ENCODE measurements at places on chromosomes 3 and 15.

GRCh38 chr3:134148534-134148933, 102.1 kb downstream of the RYK start:
- DNase-seq = no peak

DNA sequence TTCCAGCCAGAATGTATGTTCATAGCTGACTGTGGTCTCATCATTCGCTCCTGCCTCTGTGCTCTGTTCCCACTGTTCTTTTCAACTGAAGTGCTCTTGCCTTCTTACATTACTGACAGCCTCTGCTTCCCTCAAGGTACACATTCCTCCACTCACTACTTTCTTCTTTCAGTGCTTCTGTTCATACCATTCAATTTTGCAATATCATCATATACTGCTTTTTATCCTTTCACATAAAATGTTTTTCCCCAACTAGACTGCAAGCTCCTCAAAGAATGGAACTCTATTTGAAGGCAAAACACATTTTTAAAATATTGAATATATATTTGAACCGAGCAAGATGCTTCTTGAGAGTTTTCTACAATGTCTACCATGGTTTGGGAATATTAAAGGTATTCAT, 291.1 kb downstream of the CTNNB1 start:
- no peak for DNase-seq

GRCh38 chr15:27088584-27089232, 117.7 kb downstream of the GABRG3 start:
- DNase-seq = no peak

DNA sequence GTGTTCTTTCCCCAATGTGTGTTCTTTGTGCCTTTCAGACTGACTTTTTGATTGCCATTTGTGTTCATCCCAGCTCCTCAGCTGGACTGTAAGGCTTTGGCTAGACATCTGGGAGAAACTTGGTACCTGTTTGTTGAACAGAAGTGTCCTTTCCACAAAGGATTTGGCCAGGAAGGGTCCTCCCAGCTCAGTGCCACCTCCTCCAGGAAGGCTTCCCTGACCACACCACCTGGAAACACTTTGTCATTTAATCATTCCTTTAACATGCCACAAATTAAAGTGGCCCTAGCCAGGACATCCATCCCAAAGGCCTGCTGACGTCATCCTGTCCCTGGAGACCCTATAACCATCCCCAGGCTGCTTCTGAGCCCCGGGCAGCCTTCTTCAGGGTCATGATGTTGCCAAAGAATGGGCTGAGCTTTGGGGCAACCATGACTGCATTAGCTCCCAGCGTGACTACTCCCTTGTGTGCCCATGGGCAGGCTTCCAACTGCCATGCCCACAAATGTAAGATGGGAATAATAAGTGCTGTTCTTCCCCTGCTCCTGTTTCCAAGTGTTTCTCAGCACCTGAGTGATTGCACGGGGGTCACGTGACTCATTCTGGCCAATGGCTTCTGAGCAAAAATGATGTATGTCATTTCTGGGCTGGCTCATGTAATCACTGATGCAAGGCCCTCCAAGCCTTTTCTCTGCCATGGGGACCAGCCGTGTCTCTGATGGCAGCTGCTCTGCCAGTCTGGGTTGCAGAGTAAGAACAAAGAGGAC, 112.5 kb upstream of the SMAD3 start:
- DNase-seq = no peak

DNA sequence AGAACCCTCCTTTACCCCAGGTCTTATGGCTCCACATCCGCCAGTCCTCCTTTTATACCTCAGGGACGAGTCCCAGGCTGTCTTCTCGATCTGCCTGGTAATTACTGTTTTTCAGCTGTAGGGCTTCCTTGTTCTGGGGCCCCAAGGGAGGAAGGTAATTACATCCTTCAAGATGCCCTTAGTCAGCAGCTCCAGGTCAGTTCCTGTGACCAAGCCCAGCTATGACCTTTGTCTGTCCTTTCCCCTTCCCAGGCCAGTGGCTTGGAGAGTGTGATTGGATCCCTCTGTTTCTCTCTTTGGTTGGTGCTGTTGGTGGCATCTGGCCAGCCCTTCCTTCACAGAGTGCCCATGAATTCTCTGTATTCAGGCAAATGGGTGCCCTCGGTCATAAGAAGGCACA, 92.6 kb downstream of the AAGAB start:
- DNase-seq = no peak

DNA sequence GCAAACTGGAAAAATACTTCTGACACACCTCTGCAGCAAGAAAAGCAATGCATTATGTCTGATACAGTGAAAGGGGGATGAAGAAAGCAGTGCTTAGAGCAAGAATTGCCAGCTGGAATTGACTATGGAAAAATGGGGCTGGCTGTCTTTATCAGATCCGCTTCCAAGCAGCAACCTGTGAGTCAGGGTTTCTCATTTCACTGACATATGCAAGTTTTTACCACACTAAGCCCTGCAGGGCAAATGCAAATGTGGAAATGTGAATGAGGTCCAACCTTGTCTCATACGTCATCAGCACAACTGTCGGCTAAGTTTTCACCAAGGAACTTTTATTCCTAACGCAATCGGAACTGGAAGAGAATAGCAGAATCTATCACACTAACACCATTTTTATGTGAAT, 172.5 kb upstream of the GADL1 start:
- no peak for DNase-seq

Measured in HT-29 (cell line).